ENCODE measurements at places on chromosomes 12 and 14.

GRCh38 chr12:41189395-41190251 is 1.5 kb downstream of the PDZRN4 start:
- DNase-seq: no peak

GRCh38 chr12:24839268-24839791 is 109.6 kb downstream of the BCAT1 start:
- DNase-seq: no peak

DNA sequence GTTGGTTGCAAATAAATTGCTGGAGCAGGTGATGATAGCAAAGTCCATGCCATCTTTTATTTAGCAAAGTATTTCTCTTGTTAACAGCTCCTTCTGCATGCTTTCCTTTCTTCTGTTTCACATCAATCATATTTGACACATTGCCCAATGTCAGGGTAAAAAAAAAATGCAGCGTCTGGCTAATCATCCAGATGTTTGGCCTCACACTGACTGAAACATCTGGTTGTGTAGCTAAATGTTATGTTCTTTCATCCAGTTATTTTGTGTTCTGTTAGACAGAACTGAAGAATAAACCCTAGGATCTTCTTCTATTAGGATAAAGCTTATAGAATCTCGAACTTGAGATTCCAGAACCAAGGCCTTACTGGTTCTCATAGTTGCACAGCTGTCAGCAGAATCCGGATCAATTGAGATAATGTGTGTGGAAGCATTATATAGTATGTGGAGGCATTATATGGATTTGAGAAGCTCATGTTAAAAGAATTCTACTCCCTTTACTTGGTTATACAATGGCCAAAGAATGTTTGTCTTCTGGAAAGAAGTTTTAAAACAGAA is 859.2 kb downstream of the DIO2 start:
- DNase-seq: no peak

- DNase-seq: no peak
These were observed 156.5 kb upstream of the MYL2 start for GRCh38 chr12:111076611-111077451.

DNA sequence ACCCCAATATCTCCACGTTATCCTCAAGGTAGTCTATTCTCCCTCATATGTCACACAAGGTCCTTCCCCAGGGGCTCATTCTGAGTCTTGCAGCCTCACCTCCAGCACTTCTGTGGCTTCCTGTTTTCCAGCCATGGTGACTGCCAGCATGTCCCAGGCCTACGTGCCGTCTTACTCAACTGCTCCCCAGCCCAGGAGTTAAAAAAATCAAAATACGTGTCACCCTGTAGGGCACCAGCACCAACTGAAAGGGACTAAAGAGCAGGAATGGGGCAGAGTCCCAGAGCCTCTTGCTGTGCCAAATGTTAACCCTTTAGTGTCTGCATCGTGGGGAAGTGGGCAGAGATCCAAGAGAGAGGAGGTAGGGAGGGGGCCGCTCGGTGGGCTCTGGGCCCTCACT is 37.0 kb upstream of the MED13L start:
- no peak for DNase-seq

GRCh38 chr12:95002754-95003153 is 743 bp downstream of the NDUFA12 start:
- DNase-seq: no peak

- no peak for DNase-seq
These were observed 27.6 kb downstream of the NCKAP5L start for GRCh38 chr12:49800421-49801140.

DNA sequence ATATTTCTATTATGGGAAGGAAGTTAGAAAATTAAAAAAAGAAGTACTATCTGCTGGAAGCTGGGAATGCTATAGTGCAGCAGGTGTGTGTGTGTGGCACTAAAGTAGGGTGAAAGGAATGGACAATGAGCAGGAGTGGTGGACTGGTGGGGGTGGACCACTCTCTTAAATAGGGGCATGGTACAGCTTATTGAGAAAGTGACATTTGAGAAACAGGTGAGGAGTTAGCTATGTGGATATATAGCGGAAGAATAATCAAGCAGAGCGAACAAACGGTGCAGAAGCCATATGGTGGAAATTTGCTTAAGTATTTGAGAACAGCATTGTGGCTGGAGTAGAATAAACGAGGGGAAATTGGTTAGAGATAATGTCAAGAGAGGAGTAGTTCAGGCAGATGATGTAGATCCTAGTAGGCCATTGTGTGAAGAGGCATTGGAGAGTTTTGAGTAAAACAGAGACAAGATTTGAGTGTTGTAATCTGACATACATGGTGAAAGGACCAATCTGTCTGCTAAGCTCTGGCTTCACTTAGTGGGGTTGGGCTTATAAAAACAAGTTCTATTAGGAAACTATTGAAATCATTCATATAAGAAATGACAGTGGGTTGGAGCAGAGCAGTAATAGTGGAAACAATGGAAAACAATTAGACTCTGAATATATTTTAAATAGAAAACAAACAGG is 149.2 kb upstream of the SYT10 start:
- DNase-seq: peak; percentile 46

DNA sequence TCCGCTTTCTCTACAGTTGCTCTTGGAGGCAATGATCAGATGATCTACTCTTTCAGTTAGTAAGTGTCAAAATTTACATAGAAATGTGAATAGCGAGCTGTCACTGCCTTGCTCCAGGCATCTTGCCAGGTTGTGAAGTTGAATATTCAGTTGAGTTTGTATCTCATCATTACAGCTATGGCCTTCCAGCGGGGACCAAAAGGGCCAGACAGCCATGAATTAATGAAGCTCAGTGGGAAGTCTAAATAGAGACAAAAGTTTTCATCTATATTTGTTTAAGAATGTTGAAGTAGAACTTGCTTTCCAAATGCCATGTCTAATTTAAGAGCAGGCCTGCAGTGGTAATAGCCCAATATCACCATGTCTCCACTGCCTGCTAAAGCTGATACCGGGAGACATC is 387.8 kb downstream of the FLRT2 start:
- no peak for DNase-seq

- no peak for DNase-seq
These were observed 390.1 kb downstream of the KCNH5 start for GRCh38 chr14:62655166-62655565.

DNA sequence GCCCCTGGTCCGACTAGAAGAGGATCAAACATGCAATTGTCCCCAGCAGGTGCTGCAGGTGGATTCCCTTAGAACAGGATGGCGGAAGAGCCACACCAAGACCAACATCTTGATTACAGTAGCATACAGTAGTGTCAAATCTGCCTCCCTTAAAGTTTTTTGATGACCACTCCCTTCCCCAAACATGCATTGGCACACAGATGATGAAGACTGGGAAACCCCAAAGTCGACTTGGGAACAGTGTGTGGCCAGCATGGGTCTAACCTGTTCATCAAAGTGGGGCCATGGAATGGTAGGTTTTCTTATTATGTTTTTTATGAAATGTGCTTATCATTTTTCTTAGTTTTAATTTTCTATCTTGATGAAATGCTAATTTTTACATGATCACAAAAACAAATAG is 8.8 kb downstream of the PLXNC1 start:
- DNase-seq: no peak

DNA sequence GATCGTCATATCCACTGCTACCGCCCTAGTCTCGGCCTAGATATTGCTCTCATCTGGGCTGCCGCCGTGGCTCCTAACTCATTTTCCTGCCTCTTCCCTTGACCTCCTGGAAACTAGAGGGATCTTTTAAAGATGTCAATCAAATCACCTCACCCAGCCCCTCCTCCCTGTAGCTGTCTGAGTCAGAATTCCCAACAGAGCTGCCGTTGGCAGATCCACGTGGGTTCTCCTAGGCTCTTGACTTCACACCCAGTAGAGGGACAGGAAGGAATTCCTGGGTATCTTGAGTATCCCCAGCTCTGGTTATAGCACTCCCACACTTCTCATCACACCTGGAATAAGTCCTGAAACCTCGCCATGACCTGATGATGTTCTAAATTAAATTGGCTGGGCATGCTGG is 11.9 kb downstream of the TGFB3 start:
- no peak for DNase-seq

- DNase-seq: no peak
These were observed 85.4 kb upstream of the ETV6 start for GRCh38 chr12:11563785-11564739.
